ENCODE measurements at places on chromosomes 6 and 20. TPM values are rescaled to one million over a fixed set of nuclear protein-coding genes. Genes with fewer than 3 reads are reported as not detected.

DNA sequence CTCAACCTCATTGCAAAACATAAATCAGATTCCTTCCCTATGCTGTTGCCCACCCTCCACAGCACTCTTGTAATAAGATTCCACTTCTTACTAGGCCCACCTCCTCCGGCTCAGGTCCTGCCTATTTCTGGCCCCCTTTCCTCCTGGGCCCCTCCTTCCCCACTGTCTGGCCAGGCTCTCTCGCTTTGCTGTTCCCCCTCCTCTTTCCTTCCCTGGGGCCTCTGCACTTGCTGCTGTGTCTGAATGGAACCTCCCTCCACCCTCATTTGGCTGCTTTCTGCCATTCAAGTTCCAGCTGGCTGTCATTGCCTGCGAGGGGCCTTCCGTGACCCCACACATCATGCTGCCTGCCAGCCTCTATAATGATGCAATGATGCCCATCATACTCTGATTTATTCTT, 38.9 kb downstream of the ARHGAP40 start:
- no peak for DNase-seq

DNA sequence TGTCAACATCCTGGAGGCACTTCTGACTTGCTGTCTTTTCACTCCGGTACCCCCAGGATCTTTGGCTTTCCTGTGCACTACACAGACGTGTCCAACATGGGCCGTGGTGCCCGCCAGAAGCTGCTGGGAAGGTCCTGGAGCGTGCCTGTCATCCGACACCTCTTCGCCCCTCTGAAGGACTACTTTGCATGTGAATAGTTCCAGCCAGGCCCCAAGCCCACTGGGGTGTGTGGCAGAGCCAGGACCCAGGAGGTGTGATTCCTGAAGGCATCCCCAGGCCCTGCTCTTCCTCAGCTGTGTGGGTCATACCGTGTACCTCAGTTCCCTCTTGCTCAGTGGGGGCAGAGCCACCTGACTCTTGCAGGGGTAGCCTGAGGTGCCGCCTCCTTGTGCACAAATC, 12.0 kb upstream of the MAPRE1 start:
- DNase-seq, result no peak

DNA sequence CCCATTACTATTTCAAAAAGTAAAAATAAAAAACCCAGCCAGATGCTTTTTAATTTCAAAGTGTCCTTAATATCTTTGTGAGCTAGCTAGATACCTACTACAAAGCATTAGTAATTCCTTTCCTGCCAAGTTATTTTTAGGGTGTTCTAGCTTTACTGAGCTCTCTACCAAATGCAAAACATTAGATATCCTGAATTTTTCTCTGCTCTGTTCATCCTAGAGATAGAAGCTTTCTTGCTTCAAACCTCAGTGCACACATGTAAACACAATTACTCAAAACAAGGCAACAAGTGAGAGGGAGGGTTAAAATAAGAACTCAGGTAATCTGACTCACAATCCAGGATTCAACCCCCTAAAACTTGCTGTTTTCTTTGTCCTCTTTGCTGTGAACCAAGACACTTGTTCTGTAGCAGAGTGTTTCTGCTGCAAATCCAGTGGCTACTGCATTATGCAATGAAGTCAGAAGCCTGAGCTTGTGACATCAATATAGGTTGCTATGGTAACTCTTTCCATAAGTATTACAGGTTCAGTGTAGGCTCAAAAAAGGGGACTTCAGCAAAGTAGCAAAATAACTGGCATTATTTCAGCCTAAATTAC, 72.6 kb upstream of the STXBP5 start:
- no peak for DNase-seq

- no peak for DNase-seq
Observed at GRCh38 chr20:40993794-40994540, 34.7 kb upstream of the TOP1 start.

MAN1A1 gene
- 74.2 TPM for total RNA-seq

- no peak for DNase-seq
Observed at GRCh38 chr6:149267072-149267471, 50.4 kb upstream of the TAB2 start.

ZNF334 gene
- total RNA-seq, result 1.2 TPM

- DNase-seq, result no peak
Observed at GRCh38 chr20:53652859-53653517, 59.3 kb upstream of the ZNF217 start.

DNA sequence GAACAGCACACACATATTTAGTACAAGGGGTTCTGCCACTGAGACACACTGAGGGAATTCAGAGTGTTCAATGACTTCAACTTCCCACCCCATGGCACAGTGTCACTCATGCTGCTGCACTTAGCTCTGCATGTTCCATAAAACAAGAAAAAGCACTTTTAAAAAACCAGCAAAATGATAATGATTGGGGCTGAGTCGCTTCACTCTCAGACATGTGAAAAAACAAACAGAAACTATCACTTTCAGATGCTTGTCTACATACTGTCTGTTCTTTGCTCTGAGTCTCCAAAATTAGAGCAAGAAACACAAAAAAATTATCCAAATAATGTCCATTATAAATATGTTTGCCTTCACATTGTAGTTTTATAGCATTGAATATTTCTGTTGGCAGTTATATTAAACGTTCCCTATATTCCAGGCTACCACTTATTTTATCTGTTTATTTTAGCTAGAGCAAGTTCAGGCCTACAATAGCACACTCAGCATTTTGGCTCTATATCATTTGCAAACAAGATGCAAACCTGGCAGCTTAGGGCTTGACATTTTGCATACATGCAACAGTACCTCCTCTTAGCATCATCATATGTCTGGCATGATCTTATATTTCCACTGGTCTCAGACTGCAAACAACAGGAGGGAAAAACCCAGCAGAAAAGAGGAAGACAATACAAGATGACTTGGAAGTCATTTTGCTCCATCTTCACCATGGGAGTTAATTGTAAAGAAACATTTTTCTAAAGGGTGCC, 398.8 kb downstream of the HACE1 start:
- DNase-seq, result no peak

- DNase-seq, result no peak
Observed at GRCh38 chr20:22354647-22355046, 229.7 kb downstream of the FOXA2 start.

DYNLT2 gene
- total RNA-seq, result 2.4 TPM

GRCh38 chr6:139386404-139386803, 12.0 kb upstream of the CITED2 start:
- DNase-seq, result no peak

GRCh38 chr6:137389150-137389704, 105.0 kb downstream of the OLIG3 start:
- peak; percentile 45 for DNase-seq

TMEM151B gene
- total RNA-seq, result 0.31 TPM

DNA sequence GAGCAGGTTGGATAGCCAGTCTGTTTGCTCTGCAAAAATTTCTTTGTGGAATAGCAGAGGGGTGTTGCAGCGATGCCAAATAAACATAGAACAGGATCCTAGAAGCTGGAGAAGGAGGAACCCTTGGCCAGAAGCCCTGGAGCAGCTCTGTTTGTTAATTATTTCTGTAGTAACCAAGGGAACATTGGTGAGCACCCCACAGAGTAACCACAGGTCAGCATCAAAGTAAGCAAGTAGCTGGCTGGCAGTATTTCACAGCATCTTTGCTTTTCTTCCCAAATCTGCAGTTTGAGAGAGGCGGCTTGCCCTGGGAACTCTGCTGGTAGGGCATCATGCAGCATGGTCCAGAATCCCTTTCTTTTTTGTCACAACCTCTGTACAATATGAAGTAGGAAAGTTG, 12.7 kb upstream of the APMAP start:
- DNase-seq, result no peak

KCNQ2 gene
- not detected for total RNA-seq

- peak; percentile 17 for DNase-seq
Observed at GRCh38 chr20:17624070-17624469, 54.2 kb downstream of the DSTN start.

DNA sequence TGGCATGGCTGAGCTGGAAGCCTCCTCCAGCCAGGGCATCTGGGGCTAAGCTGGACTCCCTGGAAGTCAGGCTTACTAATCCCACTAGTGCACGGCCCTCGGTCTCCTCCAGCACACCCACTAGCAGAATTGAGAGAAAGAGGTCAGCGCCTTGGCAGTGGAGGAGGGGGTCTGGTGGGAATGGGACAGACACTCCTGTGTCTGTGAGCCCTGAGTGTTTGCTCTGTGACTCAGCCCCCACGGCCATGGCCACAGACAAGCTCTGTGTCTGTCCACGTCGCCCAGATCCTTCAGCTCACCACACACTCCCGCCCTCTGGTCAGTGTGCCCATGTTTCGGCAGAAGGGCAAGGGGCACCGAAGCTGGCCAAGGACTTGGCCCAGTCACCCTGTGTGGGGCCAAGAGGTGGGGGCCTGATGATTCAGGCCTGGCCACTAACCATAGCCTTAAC, 8.8 kb downstream of the MDFI start:
- DNase-seq, result no peak

GRCh38 chr20:58650776-58651558, at the start of gene STX16:
TSS of gene STX16 (plus strand) at chr20:58651283. CDS start at chr20:58652007, 724 bp downstream.
- peak; percentile 95 for DNase-seq

DNA sequence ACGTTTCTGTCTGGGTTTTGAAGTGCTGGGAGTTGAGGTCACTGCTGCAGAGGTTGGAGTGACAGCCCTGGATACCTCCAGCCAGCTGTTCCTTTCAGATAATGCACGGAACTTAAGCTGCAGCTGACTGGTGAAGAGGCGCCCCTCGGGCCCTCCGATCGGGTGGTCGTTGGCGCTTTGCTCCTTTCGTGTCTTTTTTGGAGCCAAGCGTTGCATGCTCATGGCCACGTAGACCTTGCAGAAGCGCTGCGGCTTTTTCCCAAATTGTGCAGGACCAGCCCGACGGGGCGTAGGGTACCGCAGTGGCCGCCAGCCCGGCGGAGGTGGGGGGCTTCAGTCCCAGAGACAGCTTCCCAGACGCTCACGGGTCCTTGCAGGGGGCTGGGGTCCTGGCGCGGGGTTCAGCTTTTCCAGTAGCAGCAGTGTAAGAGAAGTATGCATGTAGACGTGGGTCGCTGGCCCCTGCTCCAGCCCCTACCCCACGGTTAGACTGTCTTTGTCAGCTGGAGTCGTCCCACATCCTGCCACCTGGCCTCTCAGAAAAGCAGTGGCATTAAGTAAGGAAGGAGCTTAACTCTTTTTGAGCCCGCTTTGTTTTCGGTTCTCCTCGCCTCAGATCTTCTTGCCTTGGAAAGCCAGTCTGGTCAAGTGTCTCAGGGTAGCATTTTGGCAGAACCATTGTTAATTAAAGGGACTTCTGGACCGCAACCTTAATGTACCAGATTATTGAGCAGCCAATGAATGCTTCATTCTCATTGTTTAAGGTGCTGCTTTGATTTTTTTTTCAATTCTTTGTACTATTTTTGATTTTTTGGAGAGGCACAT, 838 bp downstream of the TNFAIP3 start:
- peak; percentile 63 for DNase-seq

FLRT3 gene
- 3.2 TPM for total RNA-seq

- no peak for DNase-seq
Observed at GRCh38 chr20:6756693-6757595, 10.5 kb upstream of the BMP2 start.

All from mucosa of descending colon (tissue), 3 donors.